ENCODE measurements at places on chromosomes 3 and 15.

DNA sequence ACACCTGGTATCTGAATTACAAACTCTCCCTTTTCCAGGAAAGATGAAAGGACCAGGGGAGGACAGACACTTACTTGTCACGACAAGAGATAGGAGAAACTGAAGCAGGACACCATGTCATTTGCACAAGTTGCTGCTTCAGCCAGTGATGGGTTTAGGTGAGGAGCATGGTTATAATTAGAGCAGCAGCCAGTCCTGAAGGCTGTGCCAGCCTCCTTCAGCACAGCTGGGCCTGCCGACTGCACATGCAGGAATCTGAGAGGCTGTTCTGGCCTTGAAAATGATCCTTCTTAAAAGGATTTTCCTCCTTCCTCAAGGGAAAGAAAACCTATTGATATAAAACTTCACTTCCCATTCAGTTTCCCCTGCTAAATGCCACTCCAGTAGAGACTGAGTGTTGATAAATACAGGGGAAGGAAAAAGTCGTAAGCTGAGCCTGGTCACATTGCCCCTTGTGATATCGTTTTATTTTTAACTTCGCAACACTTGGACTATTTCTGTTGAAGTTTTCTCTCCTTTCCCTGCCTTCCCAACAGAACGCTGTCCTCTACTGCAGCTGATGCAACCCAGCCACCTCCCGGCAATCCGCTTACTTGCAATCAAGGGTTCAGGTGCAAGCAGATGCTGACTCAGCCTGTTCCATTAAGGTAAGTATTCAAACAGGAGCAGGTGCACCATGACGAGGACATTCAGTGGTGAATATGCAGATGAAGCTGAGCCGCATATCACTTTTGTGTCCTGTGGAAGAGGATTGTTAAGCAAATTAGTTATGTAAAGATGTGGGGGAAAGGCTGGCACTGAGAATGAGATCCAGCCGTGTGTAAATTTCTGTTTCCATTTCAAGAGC lies at the start of gene FBXO40:
FBXO40 (plus strand) TSS at position 524 of the 847 bp plus-strand sequence. CDS start 27,197 bp downstream, outside the sequence.
- DNase-seq = no peak

GRCh38 chr15:63860155-63860554 lies 26.4 kb upstream of the HERC1 start:
- no peak for DNase-seq

DNA sequence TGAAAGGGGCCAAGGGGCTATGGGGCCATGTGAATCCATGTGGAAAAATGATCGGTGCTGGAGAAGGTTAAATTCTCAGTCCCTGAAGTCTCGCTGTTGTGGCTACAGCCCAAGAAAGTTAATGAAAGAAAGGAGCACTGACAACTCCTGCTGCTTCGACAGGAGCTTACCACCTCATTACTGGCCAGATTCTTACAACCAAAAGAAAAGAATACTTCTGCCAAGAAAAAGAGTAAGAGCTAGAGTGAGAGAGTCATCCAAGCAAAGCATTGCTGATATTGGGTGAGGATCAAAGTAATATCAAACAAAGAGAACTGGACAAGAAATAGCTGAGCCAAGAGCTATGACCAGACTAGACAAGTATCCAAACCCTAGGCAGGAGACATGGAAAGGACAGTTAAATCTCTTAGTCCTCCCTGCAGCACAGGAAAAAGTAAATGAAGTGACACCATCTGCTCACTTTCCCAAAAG lies 348.4 kb upstream of the PLSCR5 start:
- no peak for DNase-seq

DNA sequence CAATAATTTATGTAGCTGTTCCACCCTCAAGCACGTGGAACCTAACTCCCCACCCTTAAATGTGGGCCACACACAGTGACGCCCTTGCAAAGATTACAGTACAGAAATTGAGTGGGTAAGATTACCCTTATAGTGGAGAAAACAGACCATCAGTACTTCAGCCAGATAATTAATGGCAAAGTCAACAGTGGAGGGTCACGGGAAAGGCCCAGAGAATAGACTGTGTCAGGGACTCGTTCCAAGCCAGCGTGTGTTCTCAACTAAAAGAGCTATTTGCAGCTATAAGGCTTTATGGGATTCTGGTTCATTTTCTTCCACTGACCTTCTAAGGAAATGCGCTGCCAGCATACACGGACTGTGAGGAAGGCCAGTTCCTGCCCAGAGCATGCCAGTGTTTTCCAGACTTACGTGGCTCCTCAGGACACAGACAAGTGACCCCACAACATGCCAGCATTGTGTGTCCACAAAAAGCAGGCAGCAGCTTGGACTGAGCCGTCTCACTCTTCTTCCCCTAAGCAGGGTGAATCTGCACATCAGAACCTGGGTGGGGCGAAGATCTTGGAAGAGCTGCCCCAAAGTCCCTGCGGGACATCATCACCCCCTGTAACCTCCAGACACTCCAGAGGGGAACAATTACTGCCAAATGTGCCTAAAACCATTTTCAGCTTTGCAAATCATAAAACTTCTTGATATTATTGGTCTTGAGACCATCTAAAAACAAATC lies 428.5 kb downstream of the OCA2 start:
- DNase-seq = no peak

GRCh38 chr3:99624496-99625236 lies 13.7 kb upstream of the COL8A1 start:
- no peak for DNase-seq

DNA sequence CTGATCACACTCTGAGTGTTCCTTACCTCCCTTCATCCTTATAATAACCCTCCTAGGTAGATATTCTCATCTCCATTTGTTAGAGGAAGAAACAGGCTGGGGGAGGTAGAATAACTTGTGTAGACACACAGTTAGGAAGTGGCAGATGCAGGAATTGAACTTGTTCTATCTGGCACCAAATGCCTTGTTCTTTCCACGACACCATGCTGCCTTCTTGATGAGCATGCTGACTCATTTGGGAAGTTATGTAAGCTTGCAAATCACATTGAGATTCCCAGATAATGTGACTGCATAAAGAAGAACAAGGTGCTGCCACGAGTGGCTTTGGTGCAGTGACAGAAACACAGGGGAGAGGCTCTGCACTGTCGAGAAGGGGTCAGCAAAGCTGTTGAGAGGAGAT lies 27.5 kb upstream of the NDUFB4 start:
- no peak for DNase-seq
